ENCODE measurements at places on chromosomes 2 and 18.

GRCh38 chr18:24989760-24990593 lies 362.0 kb downstream of the ZNF521 start:
- DNase-seq: no peak

GRCh38 chr2:170984079-170984478 lies 55.0 kb downstream of the GORASP2 start:
- no peak for DNase-seq

DNA sequence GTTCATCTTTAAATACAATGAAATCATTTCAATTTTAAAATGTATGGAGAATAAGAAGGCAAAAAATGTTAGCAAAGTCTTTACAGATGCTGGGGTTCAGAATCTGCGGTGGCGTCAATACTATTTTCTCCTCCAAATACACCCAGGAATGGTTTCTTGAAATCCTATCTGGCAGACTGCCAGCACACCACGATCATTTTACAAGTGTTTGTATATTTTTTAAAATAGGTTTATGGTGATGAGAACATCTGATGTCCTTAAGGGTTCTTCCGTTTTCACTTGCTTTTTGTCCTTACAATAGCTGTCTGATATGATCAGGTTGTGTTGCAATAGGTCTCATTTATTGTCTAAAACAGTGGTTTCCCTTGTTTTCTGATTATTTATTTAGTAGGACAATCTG lies 89.6 kb downstream of the CMPK2 start:
- no peak for DNase-seq

DNA sequence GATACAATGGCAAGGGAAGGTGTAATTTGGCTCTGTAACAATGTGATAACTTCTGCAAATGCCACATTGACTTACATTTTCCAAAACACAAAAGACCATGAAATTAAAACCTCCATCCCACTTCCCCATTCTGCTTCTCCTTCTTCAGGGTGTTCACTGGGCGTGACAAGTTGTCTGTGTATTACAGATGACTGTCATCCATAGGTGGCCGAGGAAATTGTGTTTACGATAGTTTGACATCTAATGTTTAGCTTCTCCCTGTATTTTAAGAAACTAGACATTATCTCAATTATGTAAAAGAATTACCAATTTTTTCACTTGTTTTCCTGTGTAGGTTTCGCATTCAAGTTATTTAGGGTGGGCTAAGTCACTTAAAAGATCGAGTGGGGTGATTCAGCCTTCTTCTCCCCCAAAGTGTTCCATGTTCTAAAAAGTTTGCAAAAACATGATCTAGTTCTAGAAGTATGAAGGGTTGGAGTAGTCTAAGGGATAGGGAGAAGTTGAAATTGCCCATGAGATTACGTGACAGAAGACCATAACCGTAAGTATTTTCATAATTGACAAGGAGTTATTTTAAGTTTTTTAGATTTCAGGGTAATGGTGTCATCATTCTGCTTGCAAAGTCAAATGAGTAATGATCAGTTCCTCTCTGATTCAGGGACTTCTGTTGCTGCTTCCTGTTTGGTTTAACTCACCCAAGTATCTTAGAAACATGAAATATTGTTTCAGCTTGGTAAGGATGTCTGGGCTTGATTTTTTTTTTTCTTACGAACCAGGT lies 25.2 kb upstream of the CYTIP start:
- no peak for DNase-seq

DNA sequence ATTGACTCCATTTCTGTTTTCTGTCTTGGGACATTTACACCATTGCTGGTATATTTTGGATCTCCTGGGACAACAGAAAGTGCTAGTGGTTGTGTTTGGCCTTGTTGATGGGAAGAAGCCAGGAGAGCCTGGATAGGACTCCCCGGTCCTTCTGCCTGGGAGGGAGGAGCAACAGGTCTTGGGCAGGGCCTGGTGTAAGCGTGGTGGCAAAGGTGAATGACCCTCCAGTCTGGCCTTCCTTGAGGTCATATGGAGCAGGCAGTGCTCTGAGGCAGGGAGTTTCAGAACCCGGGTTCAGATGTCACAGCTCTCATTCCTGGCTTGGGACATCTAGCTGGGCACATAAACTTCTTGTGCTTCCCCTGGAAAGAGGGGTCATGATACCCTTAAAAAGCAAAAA lies 56.0 kb upstream of the RBM44 start:
- DNase-seq: no peak

GRCh38 chr2:165876269-165876668 lies 77.3 kb downstream of the TTC21B start:
- DNase-seq: no peak

GRCh38 chr2:198315791-198316630 lies 511.6 kb downstream of the PLCL1 start:
- no peak for DNase-seq
